ENCODE measurements at places on chromosomes 1 and 21.

- no peak for DNase-seq
These were observed 70.4 kb downstream of the SPSB1 start for GRCh38 chr1:9363061-9363471.

DNA sequence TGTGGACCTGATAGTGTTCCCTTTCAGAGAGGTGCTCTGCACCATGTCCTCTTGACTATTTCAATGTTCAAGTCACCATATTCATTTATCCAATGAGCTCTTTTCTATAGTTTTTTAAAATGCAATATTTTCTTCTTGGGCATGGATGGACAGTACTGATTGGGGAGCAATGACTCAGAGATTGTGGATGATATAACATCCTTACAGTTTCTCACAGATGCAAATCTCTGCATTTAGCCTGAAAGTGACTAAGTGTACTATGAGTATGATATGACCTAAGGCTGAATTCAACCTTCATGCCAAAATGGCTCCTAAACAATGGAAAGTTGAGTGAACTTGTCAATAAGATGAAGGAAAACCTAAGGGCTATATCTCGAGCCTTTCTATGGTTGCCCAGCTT is 36.5 kb downstream of the C4BPA start:
- no peak for DNase-seq

GRCh38 chr1:204961765-204962419 is 81.1 kb upstream of the CNTN2 start:
- no peak for DNase-seq

DNA sequence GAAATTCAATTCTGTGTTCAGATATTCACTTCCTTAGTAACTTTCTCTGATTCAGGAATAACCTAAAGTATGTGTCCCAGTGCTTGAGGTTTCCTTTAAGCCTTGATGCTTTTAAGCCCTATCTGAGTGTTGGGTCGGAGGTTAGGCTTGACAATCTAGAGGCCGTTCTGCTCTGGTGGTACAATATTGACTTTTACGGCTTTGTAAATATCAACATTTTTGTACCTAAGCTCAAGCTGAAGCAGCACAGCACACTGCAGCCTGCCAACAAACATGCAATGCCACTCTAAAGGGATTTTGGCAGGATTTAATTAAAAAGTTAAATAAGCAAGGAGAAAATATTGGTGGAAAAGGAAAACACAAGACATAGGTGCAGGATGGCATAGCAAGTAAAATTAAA is 279.2 kb downstream of the NEGR1 start:
- no peak for DNase-seq

DNA sequence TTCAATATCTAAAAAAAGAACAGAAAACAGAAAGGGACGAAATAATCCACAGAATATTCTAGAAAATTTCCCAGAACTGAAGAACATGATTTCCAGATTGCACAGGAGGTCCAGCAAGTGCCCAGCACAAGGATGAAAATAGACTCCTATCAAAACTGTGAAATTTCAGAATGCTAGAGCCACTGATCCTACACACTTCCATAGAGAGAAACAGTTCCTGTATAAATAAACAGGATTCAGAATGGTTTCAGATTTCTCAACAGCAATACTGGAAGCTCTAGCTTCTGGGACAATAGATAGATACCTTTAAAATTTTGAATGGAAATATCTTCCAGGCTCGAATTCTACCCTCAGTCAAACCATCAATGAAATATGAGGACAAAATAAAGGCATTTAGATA is 4.6 kb downstream of the TARBP1 start:
- no peak for DNase-seq
